OCI-LY7 (cell line): ENCODE measurements at places on chromosomes 12 and 14. TPM values are rescaled to one million over a fixed set of nuclear protein-coding genes. Genes with fewer than 3 reads are reported as not detected.

KCNH3 gene
- total RNA-seq, result 0.57 TPM in 1 of 2 replicates, not detected in the other

TAS2R14 gene
- total RNA-seq, result 2.4 and 2.8 TPM in 2 replicates

FOXA1 gene
- not detected in 2 replicates for total RNA-seq

GRCh38 chr12:131025939-131026702 lies 72.4 kb downstream of the ADGRD1 start:
- DNase-seq, result no peak

DNA sequence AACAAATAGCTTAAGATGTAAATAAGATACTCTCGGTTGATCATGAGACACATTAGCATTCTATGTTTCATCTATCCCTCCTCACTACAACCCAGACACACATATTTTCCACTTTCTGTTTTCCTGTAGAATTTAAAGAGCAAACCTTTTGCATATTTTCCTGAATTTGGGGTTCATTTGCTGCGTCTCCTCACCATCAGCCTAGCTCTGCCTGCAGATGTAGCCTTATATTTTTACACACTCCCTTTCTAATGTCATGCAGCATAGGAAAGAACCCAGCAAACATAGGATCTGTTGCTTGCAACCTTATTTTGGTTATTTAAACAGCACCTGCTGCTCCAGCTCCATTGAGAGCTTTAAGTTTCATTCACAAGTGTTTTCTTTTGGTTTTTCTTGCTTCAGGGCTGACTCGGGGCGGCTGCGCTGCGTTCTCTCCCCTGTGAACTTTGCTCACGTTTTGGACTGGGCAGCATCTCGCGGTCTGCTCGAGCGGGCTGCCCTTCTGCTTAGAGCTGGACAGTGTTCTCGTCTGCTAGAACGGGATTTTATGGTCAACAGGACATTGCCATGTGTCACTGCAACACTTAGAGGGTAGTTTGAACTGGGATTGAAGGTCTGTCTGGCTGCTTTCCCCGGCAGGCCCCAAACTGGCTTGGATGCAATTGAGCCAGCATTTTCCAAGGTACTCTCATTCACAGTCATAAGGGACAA lies 57.8 kb upstream of the VRK1 start:
- no peak for DNase-seq

DNA sequence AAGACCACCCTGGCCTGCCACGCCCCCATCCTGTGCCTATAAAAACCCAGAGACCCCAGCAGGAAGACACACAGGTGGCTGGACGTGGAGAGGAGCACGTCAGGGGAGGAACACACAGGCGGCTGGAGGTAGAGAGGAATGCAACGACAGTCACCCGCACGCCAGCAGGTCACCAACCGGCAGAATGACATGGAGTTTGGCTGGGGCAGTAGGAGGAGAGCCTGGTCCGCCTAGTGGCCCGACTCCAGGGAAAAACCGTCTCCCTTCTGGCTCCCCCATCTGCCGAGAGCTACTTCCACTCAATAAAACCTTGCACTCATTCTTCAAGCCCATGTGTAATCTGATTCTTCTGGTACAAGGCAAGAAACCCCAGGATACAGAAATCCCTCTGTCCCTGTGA lies 62.7 kb upstream of the KCNH3 start:
- DNase-seq, result no peak

GRCh38 chr12:88185988-88186387 lies 43.9 kb downstream of the TMTC3 start:
- DNase-seq, result no peak
